Fibroblast of skin of left biceps (primary cell): ENCODE measurements at places on chromosomes 4 and X.

DNA sequence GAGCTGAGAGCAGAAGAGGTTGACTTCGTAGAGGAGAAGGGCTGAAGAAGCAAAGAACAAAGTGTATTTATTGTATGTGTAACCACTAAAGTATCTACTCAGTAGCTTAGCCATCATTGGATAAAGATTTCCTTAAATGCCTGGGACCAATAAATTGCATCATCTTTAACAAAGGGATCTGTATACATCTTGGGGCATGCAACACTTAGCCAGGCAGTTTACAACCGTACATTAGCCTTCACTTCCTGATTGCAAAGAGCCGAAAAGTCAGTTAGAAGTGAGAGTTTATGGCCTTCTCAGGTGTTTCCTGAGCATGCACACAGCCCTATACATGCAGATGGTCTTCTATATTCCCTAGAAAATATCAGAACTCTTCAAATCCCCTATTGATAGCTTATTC, 68.0 kb upstream of the MAGED1 start:
- DNase-seq = no peak

DNA sequence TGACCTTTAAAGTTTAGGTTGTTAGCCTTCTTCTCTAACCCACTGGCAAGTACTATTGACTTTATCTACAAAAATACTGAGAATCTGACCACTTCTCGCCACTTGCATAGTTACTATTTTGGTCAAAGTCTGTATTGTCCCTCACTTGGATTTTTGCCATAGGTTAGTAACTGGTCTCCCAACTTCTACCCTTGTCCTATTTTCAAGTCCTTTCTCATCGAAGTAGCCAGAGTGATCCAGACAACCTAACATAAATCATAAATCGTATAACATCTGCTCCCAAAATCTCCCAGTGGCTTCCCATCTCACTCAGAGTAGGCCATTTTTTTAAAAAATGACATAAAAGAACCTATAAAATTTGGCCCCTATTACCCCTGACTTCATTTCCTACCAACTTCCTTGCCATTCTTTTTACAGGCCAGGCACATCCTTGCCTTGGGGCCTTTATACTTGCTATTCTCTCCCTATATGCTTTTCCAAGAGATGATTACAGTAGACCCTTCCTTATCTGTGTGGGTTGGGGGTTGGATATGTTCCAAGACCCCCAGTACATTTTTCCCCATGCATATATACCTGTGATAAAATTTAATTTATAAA, 29.0 kb downstream of the WDFY3 start:
- DNase-seq = no peak

DNA sequence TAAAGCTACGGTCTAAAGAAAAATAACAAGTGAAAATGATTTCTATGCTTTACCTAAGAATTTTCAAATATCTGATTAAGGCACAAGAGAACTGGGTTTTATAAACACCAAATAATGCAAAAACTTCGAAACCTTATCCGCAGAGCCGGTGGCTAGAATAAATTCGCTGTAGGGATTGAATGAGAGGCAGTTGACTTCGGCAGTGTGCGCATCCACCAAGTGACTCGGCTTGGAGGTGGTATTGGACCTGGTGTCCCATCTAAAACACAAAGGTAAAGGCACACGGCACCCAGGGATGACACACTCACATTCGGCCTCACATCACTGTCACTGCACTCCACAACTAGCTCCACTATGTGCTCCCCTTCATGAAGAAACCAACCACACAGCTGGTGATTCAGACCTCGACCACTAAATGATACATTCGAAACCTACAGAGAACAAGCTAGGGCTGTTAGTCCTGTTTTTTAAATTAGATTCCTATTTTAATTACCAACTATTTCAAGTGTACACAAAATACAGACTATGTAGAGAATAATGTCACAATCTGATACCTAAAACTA, 17.5 kb downstream of the RBBP7 start:
- DNase-seq = no peak

- no peak for DNase-seq
These were observed 2.2 kb downstream of the NHS start for GRCh38 chrX:17377091-17377717.

DNA sequence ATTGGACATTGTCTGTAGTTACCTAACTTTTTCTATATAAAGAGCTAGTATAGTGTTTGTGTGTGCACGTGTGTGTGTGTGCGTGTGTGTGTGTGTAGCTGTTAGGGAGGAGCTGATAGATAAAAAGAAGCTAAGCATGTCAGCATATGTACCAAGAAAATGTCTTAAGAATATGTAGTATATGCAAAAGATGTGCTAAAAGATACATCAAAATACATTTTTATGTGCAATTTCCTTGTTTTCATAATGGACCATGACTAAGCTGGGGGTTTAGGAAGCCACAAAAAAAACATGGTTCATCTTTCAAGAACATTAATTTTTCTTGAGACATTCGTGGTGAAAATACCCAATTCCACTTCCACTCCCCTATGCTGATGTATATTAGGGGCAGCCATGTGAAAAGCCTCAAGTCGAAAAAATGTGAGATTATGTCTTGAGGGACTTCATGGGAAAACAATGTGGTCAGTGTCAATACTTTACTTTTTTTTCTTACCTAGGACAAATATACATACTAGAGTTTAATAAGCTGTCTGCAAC, 1599.7 kb downstream of the ARAP2 start:
- peak; percentile 10 for DNase-seq

DNA sequence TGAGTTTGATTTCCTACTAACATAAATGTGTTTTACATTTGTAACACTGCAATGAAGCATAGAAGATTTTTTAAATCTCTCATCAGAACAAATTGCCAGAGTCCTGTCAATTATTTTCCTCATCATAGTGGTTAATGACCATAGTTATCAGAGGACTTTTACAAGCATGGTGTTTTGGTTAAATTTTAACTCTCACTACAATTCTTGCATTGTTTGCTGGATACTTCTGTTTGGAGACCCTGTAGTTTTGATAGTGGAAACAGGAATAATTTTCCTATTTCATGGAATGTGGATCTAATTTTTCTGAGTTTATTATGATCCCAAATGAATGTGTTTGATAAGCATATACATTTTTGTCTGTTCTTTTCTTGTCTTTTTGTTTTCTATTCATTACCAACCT, 16.8 kb downstream of the NIPAL1 start:
- no peak for DNase-seq

GRCh38 chr4:142824368-142824767, 21.7 kb downstream of the INPP4B start:
- DNase-seq = no peak

GRCh38 chr4:7926822-7927221, 12.8 kb downstream of the AFAP1 start:
- DNase-seq = no peak

GRCh38 chr4:101415962-101416361, 68.6 kb upstream of the PPP3CA start:
- no peak for DNase-seq

DNA sequence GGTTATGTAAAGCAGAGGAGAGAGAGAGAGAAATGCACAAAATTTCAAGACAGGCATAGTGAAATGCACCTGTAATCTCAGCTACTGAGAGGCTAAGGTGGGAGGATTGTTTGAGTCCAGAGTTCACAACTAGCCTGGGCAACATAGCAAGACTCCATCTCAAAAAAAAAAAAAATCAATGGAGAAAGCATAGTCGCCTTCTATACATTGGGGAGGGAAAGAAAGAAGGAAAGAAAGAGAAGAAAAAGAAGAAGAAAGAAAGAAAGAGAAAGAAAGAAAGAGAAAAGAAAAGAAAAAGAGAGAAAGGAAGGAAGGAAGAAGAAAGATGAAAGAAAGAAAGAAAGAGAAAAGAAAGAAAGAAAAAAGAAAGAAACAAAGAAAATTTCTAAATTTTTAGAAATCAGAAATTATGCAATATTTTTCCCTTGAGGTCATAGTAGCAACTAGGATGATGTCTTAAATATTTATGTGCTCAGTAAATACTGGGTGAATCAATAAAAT, 53.4 kb downstream of the DKK2 start:
- DNase-seq = no peak

DNA sequence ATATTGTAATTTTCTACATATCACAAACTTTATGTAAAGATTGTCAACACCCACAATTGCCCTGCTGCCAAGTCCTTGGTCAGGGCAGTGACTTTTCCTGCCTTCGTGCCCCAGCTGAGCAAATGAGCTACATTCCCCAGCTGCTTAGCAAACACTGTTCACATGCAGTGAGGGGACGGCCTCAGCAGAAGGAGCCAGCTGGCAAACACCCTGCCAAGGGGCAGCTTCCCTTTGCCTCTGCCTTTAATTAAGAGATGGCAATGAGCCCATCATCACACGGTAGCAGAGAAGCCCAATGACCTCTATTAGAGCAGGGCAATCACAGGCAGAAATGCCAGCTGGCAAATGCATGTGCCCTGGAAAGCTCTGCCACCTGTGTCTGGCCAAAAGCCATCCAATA, 253.4 kb downstream of the EPHA5 start:
- DNase-seq = no peak

GRCh38 chrX:123085311-123085940, 98.7 kb upstream of the GRIA3 start:
- DNase-seq = no peak

GRCh38 chrX:38465686-38466085, 95.7 kb upstream of the TSPAN7 start:
- DNase-seq = no peak

DNA sequence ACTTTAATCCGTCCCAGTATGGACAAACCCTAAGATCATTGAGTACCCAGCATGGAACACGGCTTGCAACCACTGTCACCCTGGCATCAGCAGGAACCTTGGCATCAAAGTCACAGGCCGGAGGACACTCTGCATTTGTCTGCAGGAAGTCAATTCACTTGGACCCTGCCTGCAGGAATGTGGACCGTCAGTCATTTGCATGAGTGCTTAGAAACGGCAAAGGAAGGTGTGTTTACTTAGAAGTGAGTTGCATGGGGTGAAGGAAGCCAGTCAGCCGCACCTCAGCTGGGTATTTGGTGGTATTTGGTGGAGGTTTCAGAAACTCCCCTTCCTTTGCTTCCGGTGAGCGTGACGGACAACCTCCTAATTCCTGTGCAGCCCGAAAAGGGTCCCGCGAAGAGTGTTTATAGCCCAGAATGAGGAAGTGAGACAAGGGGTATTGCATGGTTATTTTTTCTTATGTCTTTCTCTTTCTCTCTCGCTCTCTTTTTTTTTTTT, 15.5 kb downstream of the P2RY8 start:
- DNase-seq = no peak

DNA sequence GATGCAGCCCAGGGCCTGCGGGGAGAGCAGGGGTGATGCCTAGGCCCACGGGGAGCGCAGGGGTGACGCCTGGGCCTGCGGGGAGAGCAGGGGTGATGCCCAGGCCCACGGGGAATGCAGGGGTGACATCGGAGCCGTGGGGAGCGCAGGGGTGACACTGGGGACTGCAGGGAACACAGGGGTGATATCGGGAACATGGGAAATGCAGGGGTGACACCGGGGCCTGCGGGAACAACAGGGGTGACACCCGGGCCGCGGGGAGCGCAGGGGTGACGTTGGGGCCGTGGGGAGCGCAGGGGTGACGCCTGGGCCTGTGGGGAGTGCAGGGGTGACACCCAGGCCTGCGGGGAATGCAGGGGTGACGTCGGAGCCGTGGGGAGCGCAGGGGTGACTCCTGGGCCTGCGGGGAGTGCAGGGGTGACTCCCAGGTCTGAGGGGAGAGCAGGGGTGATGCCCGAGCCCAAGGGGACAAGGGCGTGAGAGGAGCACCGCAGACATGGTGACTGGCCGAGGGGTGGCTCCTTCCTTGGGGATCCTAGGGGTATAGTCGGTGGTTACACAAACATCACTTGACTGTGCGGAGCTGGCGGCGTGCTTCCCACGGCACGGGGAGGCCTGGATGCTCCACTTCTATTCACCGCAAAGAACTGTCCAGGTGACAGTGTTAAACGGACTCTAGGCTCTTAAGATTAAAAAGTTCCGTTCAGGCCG, 38.0 kb downstream of the GAK start:
- no peak for DNase-seq

GRCh38 chr4:48578132-48578968, 88.3 kb downstream of the ZAR1 start:
- DNase-seq = no peak

GRCh38 chrX:78314561-78314960, 12.8 kb downstream of the CYSLTR1 start:
- no peak for DNase-seq

- DNase-seq = peak; percentile 30
These were observed 638.9 kb upstream of the AGA start for GRCh38 chr4:178081176-178081575.

- no peak for DNase-seq
These were observed 1274.7 kb downstream of the ADGRL3 start for GRCh38 chr4:62474802-62475201.

DNA sequence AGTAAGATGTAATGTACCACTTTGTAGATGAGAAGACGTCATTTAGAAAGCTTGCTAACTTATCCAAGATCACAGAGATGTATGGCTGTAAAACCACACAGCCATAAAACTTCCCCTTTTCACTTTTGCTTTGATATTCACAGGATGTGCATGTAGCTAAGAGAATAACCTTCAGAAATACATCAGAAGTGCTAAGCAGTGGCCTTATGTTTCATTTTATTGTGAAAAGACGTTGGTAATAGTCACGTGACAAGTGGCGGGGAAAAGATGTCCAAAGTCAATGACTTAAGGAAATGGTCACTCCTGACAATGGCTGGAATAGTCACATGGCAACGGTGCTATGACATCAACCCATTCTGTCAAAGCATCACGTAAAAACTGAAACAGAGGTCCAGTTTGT, 12.9 kb upstream of the WDR17 start:
- DNase-seq = no peak

GRCh38 chr4:81470456-81471297, 1.0 kb downstream of the RASGEF1B start:
- no peak for DNase-seq

- no peak for DNase-seq
These were observed 291.1 kb upstream of the NOCT start for GRCh38 chr4:138724530-138724929.

DNA sequence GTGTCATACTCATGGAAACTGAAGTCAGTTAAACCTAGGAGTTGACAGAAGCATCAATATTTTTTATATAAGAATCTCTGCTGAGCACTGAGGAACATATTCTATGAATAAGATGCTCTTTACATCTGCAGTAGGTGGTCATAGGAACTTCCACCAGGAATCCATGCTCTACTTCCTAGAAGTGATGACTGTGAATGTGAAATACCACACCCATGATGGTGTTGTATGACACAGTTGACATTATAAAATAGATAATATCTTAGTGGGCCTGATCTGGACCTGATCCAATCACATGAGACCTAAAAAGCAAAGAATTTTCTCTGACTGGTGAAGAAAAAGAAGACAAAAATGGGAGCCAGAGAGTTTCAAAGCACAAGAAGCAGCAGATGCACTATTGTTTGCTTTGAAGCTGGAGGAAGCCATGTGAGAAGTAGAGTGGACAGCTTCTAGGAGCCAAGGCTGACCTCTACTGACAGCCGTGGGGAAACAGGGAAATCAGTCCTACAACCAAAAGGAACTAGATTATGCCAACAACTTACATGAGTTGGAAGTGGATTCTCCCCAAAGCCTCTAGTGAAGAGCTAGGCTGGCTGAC, 68.6 kb upstream of the HS3ST1 start:
- DNase-seq = no peak

GRCh38 chr4:184655889-184656869, 6.6 kb downstream of the PRIMPOL start:
- DNase-seq = no peak
